ENCODE measurements at places on chromosomes 13 and 19. TPM values are rescaled to one million over a fixed set of nuclear protein-coding genes. Genes with fewer than 3 reads are reported as not detected.

- H3K4me1 ChIP-seq: peaks cover 2% of the 10 kb centered on the region
- no peak overlapping the region for H3K4me3 ChIP-seq
- H3K36me3 ChIP-seq: no peaks in the 10 kb centered on the region
- H3K27ac ChIP-seq: no peak overlapping the region
These were observed 3.2 kb downstream of the OXGR1 start for GRCh38 chr13:96991072-96991471.

Gene C19orf73
- total RNA-seq: 1.2 TPM

GRCh38 chr13:99269627-99270241 is 11.6 kb upstream of the GPR18 start:
- H3K27ac ChIP-seq: no peak overlapping the region
- no peaks in the 10 kb centered on the region for H3K27me3 ChIP-seq
- 0 out of 2 replicates have a peak, but pooled peaks cover 3% of the 10 kb centered on the region for H3K36me3 ChIP-seq
- no peak overlapping the region for H3K4me3 ChIP-seq
- H3K4me1 ChIP-seq: no peaks in the 10 kb centered on the region

Gene KLK10
- total RNA-seq: 4.5 TPM

Gene TEX101
- not detected for total RNA-seq

GRCh38 chr19:43735957-43736356 is 18.8 kb downstream of the SMG9 start:
- no peaks in the 10 kb centered on the region for H3K27me3 ChIP-seq
- peaks cover 32% of the 10 kb centered on the region for H3K36me3 ChIP-seq
- no peak overlapping the region for H3K4me3 ChIP-seq
- H3K4me1 ChIP-seq: no peaks in the 10 kb centered on the region

DNA sequence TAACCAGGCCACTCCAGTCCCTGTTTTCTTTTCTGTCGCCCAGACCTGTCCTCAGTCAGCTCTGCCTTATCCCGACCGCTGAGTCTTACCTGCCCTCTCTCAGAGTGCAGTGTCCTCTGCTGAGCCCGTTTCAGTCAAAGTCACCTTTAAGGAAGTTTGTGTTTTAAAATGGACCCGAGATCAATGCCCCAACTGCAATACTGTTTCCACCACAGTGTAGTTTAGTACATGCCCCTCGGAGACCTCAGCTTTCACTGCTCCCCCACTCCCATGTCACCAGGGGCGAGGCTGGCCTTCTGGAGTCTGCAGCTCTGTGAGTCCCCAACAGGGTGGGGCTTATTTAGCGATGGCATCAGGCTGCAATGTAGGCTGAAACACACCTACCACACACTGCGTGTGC is 248.4 kb upstream of the TSHZ3 start:
- H3K4me3 ChIP-seq: no peak overlapping the region
- H3K27me3 ChIP-seq: no peaks in the 10 kb centered on the region
- H3K4me1 ChIP-seq: no peaks in the 10 kb centered on the region

DNA sequence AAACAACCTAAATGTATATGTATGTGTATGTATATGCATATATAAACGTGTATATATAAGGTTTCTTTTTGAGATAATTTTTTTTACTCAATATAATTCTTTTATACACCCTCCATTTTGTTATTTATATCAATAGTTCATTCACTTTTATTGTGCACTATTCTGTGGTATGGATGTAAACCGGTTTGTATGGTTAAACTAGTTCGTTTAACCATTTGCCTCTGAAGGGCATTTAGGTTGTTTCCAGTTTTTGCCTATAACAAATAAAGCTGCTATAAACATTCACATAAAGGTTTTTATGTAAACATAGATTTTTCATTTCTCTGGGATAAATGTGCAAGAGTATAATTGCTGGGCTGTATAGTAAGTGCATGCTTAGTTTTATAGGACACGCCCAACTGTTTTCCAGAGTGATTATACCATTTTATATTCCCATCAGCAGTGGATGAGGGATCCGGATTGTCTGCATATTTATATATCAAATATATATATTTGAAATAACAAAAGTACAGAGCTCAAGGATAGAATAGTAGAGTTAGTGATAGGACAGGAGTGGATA is 380.3 kb downstream of the TSHZ3 start:
- no peak overlapping the region for H3K4me3 ChIP-seq
- DNase-seq: no peak
- no peak overlapping the region for H3K27ac ChIP-seq
- no peaks in the 10 kb centered on the region for H3K4me1 ChIP-seq
- no peaks in the 10 kb centered on the region for H3K27me3 ChIP-seq

Gene N4BP2L1
- total RNA-seq: 3.7 TPM

Measured in H1 (cell line).